Foreskin fibroblast (primary cell): ENCODE measurements at places on chromosomes 6 and 20.

GRCh38 chr20:32514760-32515159 lies 70.4 kb downstream of the NOL4L start:
- no peak for DNase-seq

GRCh38 chr6:14372734-14373489 lies 255.3 kb downstream of the CD83 start:
- DNase-seq = no peak

- no peak for DNase-seq
These were observed 55.7 kb upstream of the BHLHE23 start for GRCh38 chr20:63062188-63063140.

GRCh38 chr20:39623584-39624234 lies 661.6 kb downstream of the DHX35 start:
- DNase-seq = peak; percentile 24

- DNase-seq = no peak
These were observed 140.1 kb upstream of the LRFN2 start for GRCh38 chr6:40727271-40727670.

GRCh38 chr20:63966944-63967322 lies 2.8 kb downstream of the ZNF512B start:
- DNase-seq = no peak

GRCh38 chr6:1372690-1373089 lies 16.7 kb upstream of the FOXF2 start:
- DNase-seq = no peak

GRCh38 chr6:31740397-31741223 lies 805 bp downstream of the MSH5 start:
- DNase-seq = no peak

- DNase-seq = no peak
These were observed 85.1 kb upstream of the ATXN1 start for GRCh38 chr6:16846399-16846778.

DNA sequence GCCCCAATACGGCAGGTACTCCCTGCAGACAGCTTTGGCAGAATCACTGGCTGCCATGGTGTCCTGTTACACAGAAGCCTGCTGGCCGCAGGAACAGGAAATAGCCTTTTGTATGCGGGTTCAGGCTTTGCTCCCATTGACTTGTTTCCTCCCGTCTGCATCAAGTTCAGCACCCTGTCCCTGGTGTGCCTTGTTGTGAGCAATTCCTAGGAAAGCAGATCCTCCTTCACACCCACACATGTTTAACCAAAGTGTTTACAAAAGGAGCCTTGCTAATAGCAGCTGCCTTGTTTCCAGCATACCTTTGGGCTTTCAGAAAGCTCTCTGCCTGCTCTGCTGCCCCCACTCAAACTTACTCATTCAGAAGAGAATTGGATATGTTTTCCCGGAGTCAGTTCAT lies 127.2 kb upstream of the SUPT3H start:
- DNase-seq = peak; percentile 84
